Mucosa of gallbladder (tissue), 1 donor: ENCODE measurements at places on chromosomes 3 and 15. TPM values are rescaled to one million over a fixed set of nuclear protein-coding genes. Genes with fewer than 3 reads are reported as not detected.

DNA sequence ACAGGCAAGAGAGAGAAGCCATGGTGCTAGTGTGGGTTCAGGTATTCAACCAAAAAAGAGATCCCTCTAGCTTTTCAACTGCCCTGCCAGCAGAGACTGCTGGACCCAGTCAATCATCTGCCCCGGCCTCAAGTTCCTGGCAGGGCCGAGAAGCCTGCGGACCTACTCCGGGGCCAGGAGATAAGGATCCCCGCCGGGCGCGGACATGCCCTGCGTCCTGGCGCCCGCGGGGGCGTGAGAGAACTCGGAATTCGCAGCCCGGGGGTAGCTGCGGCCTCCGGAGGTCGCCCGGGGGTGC, 821 bp upstream of the MAGI1 start:
- DNase-seq: peak; percentile 25

GRCh38 chr3:8882171-8882593, 81.1 kb downstream of the RAD18 start:
- no peak for DNase-seq

DNA sequence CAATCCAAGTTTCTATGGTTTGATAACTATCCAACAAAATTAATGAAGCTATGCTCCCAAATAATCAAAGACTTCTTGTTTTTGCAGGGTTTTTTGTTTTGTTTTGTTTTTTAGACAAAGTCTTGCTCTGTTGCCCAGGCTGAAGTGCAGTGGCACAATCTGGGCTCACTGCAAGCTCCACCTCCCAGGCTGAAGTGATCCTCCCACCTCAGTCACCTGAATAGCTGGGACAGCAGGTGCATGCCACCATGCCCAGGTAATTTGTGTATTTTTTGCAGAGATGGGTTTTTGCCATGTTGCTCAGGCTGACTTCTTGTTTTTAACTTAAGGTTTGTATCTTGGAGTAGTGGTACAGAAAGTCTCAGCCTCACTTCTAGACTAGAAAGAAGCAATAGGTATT, 11.0 kb upstream of the GATM start:
- DNase-seq: no peak

DNA sequence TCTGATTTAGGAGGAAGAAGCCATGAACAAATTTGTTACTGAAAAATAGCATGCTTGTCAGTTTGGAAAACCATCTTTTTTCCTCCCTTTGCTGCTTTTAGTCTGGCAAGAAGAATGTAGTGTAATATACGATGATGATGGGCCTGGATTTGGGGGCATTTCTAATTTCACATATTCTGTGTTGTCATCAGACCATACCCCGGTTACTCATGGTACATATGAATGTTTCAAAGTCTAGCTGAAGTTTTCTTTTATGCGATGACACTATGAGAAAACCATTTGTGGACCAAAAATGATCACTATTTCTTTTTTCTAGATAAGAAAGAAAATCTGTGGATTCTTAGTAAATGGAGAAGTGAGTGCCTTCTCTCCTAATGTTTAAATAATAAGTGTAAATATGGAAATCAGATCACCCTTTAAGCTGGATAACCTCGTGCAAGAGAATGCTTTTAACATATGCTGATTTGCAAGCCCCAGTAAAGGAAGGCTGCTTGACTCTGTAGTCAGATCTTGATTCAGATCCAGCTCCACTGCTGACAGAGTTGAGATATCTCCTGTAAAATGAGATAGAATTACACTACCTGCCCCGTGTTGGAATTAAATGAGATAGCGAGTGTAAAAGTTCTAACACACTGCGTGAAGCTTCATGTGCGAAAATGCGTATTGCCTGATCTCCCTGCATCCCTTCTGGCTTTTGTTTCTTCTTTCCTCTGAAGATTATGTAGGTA, 3.0 kb downstream of the MEF2A start:
- no peak for DNase-seq

DNA sequence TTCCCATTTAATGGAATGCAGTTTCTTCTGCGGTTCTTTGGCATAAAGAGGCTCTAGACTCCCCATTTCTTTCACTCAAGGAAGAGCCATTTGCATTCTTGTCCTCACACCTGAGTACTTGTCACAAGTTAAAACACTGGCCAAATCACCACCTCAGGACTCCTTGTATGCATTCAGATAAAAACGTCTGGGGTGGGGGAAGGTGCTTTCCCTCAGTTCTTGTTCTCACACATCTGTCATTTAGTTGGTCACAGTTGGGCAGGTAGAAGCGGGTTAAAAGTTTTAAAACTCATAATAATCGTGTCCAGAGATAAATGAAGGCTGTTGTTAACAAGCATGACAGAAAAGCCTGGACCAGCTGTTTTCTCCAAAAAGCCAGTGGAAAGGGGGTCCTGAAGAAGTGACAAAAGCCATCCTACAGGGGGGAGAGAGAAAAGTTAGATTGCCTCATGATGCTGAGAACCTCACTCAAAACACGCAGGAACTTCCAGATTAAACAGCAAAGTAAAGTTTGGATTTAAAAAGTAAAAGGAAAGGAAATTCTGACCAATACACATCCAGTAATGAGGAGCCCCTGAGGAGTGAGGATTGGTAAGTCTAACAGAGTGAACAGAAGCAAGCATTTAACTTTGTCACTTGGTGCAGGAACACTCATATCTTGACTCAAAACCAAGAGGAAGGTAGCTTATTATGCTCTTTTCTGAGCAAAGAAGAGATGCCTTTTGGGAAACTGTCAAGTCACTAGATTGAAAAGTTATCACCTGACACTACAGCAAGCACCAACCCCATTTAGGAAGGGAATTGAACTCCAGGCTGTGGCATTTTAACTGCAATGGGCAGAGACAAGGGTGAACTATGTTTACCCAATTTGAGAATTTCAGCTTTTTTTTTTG, 2.8 kb downstream of the BCL2L10 start:
- DNase-seq: no peak

GRCh38 chr15:53130943-53131342, 340.8 kb upstream of the ONECUT1 start:
- no peak for DNase-seq

DNA sequence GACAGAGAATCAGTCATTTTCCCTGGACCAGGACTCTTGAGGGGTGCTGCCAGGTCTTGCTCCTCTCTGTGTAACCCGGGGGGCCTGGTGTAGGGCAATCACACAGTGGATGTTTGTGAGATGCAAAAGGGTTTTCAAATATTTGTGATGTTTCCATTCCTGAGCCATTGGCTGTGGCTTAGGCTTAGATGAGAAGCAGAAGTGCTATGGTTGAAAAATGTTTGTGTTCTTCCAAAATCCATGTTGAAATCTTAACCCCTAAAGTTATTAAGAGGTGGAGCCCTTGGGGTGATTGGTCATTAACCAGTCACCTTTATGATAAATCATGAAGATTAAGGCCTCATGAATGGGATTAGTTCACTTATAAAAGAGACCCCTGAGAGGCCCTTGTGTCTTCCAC, 36.5 kb downstream of the CORO2B start:
- no peak for DNase-seq

GRCh38 chr3:144351773-144352365, 380.2 kb downstream of the DIPK2A start:
- no peak for DNase-seq

- DNase-seq: no peak
These were observed 462.2 kb upstream of the PROK2 start for GRCh38 chr3:72247126-72247525.

DNA sequence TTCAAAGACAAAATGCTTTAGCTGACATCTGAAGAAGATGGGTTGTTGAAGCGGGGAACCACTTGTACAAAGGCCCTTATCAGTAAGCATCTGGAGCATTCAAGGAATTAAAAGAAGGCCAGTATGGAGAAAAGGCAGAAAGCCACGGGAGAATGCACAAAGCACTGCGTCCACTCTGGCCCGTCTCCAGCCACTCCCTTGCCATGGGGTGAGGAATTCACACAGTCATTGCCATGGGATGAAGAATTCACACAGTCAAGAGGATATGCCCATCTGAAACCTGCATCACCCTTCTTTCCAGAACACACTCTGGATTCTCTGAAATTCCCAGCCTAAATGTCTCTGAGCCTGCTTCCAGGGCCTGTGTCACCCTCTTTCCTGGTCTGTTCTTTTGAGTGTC, 26.7 kb upstream of the STAG1 start:
- DNase-seq: peak; percentile 23

DNA sequence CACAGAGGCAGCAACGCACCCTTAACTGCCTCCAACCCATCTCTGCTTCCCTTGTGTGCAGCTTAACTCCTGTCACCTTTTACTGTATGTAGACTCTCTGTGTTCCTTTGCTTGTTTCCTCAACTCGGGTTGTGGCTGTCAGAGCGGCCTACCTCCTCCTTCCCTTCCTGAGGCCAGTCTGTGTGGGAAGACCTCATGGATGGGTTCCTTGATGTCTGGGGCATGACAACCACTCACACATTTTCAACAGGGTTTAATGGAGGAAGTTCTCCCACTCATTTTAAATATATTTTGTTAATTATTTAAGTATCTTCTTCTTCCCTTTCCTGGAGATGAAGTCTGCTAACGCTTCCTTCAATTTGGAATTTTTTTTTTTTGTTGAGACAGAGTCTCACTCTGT, 1.8 kb upstream of the CSPG5 start:
- DNase-seq: no peak

GRCh38 chr3:74263031-74263430, 351.4 kb downstream of the CNTN3 start:
- DNase-seq: no peak

- DNase-seq: peak; percentile 98
These were observed 12.4 kb upstream of the SHF start for GRCh38 chr15:45200001-45200798.

DNA sequence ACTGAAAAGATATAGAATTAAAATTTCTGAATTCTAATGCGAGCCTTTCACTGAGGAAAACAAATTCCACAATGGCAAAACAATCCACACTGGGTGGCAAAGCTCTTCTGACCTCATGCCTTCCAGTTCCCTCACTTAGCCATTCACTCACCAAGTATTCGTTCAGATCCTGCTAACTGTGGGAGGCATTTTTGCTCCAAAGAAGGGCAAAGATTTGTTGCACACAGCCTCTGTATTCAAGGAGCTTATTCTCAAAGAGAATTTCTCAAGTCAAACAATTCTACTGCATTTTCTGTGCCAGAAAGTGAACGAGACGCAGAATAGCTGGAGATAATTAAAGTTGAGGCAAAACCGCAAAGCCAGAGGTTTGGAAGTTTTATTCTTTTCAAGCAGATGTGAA, 77.3 kb downstream of the CPNE4 start:
- no peak for DNase-seq

DNA sequence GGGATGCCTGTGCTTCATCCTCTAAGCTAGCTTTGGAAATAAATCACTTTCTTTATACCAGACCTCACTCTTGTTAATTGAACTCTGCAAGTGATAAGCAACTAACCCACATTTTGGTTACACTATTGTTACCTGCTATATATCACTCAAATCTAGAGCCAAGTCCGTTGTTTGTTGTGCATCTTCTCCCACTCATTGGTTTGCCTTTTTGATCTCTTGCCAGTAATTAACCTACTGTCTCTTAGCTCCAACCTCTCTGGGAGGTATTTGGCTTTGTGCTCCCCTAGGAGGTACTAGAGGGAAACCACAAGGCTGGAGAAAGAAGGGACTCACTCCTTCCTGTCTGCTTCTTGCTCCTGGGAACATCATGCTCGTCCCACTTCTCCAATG, 12.8 kb upstream of the CRBN start:
- no peak for DNase-seq

DNA sequence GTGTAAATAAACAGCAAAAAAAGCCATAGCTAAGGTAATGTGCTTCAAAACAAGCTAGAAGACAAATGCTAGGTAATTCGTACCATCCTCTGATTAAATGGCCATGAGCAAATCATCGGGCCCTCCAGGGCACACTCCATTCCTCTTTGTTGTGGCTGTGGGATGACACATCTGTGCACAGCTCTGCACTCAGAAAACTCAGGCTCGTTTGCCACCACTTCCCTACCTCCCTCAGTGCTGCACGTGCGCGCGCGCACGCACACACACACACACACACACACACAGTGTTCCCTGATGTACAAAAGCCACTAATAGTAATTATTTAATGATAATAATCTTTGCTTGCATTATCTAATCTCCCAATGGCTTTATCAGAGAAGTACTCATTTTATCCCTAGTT, 336.6 kb downstream of the FEZF2 start:
- DNase-seq: no peak

GRCh38 chr3:196220587-196220986, 4.3 kb downstream of the SLC51A start:
- no peak for DNase-seq

DNA sequence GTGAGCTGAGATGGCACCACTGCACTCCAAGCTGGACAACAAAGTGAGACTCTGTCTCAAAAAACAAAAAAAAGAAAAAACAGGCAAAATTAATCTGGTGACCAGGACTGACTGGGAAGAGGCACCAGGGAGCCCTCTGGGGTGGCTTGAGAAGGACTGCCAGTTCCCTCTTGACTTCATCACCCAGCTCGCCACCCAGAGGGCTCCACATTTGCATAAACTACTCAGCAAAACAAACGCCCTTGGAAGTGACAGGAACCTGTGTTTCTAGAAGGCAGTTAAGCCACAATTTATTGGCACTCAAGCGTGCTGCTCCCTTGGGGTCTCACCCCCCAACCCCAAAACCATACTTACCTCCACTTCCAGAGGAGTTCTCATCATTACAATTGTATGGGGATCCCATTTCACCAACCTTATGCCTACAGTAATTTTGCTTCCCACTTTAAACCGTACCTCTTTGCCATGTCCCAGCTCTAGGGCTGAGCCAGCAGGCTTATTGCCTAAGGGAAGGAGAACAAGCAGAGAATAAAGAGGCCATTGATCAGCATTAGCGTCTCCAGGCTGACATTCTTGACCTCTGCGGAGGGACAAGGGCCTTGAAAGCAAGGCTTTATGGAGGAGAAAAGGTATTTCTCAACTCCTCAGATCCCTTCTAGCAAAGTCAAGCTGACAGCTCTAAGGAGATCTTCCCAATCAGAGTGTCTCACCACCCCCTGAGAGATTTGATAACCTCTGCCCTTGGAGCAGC, 357.4 kb downstream of the SHQ1 start:
- DNase-seq: no peak

DNAH12 gene
- total RNA-seq: 0.52 TPM

ZNF80 gene
- 0.17 TPM for total RNA-seq

EBLN2 gene
- 3.0 TPM for total RNA-seq

CA12 gene
- total RNA-seq: 20.5 TPM

LINGO1 gene
- 2.3 TPM for total RNA-seq

C3orf22 gene
- total RNA-seq: not detected

CASR gene
- 54.0 TPM for total RNA-seq

IL5RA gene
- 0.60 TPM for total RNA-seq

GNAT1 gene
- total RNA-seq: not detected

ISLR gene
- 53.0 TPM for total RNA-seq

NANOGP8 gene
- total RNA-seq: 0.46 TPM

SLC51B gene
- total RNA-seq: 0.37 TPM
